ENCODE measurements at places on chromosomes 4 and X.

- DNase-seq = no peak
These were observed 200.7 kb downstream of the SOWAHB start for GRCh38 chr4:76697129-76697803.

DNA sequence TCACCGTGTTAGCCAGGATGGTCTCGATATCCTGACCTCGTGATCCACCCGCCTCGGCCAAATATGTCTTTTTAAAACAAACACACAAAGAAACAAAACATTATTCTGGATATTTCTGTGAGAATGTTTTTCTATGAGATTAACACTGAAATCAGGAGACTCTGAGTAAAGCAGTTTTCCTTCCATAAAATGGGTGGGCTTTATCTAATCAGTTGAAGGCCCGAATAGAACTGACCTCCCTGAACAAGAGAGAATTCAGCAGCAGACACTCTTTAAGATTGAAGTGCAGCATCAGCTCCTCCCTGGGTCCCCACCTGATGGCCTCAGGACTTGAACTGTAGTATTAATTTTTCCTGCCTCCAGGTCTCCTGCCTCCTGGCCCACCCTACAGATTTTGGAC lies 22.4 kb upstream of the SOD3 start:
- no peak for DNase-seq

DNA sequence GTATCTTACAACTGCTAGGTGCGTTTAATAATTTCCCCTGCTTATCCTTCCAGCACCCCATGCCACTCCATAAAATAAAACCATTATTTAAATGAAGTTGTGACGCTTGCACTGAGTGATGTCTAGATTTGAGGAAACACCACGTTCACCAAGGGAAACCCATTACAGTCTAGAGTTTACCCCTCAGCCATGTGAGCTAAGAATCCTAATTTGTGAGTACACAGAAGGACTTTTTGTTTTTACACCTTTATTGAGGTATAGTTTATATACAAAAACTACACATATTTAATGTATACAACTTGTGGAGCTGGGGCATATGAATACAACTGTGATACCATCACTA lies 326.8 kb downstream of the RAPGEF2 start:
- DNase-seq = no peak

DNA sequence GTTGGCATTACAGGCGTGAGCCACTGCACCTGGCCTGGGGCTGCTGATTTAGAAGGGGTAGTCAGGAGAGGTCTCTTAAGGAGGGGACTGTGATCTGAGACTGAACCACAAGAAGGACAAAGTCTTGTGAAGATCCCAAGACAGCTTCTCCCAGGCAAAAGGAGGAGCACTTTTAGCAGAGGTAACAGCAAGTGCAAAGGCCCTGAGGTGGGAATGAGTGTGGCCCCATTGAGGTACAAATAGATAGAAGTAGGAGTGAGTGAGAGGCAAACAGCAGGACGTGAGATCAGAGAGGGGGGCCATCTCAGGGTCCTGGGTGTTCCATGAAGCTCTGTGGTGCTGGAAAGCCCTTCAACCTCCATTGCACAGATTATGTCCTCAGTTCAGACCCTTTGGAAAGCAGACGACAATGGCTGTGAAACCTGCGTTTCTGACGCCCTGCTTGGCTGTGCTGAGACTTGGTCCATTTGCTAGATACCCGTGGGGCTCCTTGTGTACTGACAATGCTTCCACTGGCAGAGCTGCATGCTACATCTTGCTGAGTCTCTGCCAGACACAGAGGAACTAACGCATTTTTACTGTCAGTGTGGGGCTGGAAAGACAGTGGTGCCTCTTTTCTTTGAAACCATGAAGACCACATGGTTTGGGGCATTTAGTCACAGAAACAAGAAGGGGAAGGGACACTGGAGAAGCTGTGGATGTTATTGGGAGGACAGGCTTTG lies 1.3 kb upstream of the CCKAR start:
- DNase-seq = no peak

GRCh38 chr4:127400276-127400675 lies 232.5 kb upstream of the INTU start:
- DNase-seq = no peak

DNA sequence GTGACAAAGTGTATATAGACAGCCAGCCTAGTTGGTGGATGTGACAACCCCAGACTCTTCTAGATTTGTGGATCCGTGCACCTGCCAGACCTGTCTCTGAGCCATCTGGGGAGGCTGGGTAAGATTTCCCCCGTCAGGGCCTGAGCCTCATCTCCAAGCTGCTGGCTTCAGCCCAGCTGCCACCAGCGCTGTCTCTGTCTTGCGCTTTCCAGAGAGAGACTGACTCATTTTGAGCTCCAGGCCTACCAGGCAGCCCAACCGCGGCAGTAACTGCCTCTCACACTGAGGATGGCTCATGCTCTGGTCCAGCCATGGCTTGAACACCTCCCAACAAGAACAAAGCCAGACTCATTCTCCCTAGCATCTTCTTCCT lies 26.4 kb downstream of the NOP14 start:
- peak; percentile 91 for DNase-seq

Data from activated CD4-positive, alpha-beta memory T cell treated with anti-CD3 and anti-CD28 coated beads for 36 hours (primary cell).